ENCODE measurements at places on chromosomes 2 and 18. TPM values are rescaled to one million over a fixed set of nuclear protein-coding genes. Genes with fewer than 3 reads are reported as not detected.

Gene SPATS2L
- 128 TPM for total RNA-seq

Gene SCN7A
- total RNA-seq: 133 TPM

- DNase-seq: no peak
Observed at GRCh38 chr2:11481789-11482472, 16.0 kb upstream of the E2F6 start.

DNA sequence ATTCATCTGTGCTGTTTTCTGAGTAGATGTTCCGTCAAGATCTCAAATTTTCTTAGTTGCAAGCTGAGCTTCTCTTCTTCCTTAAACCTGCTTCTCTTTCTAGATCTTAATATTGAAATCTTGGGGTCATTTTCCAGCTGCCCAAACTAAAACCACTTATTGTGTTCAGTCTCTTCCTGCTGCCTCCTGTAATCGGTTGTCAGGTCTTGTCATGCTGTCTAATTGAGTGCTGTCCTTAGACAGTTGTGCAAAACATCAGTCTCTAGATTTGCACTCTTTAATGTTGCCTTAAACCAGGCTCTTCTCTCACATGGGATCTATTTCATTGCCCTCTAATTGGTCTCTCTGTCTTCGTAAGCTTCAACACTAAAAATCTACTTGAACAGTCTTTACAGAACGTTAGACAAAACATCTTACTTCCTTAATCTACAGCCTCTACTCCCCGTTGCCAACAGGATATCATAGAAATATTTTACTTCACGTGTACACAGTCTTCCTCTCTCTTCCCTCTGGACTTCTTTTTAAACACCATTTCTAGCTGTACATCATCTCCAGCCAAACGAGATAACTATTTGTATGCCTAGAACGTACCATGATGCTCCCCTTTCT, 34.9 kb downstream of the GPD2 start:
- no peak for DNase-seq

DNA sequence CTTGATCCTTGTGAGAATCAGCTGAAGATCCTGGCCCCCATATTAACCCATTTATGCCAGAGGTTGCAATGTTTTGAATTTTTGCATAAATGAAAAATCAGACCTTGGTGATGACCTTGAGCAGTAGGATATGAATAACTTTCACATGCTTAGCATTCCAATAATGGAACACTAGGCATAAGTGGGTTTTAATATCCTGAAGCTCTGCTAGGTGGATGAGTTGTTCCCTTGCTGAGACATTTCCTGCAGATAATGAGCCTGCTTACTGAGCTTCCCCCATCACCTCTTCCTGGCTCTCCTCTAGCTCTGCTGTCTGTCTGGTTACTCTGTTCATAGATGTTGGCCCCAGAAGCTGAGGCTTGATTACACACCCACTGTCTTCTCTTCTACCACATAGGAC, 25.5 kb upstream of the SEC11C start:
- DNase-seq: no peak

Gene SGO2
- total RNA-seq: 18.0 TPM

Gene EVX2
- total RNA-seq: 1.9 TPM

GRCh38 chr2:35978218-35978617, 377.4 kb upstream of the CRIM1 start:
- no peak for DNase-seq

DNA sequence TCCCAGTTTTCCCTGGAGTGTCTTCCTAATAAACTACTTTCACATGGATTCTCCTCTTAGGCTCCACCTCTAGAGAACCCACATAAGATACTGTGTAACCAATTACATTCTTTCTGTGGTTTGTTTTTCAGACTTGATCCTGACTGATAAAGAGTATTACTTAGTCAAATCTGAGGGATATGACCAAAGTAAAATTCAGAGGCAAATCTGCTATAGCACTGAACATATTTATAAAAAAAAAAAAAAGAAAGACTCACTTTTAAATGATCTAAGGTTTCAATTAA, 13.9 kb downstream of the CKAP2L start:
- DNase-seq: no peak

DNA sequence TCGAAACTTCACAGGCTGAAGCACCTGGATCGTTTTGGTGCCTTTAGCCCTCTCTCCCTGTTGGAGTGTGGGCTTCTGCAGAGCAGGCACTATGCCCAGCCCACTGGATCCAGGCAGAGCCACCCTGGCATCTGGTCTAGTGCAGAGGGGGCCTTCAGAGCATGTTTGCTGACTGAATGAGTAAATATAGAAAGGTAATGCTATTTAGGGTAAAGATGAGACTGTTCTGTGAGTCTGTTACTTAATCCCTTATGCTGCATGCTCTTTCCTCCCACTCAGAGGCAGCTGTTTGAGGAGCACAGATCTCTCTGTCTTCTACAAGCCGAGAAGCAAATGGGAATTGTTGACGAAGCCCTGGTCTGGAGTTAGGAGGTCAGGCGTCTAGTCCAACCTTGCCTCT, 130.2 kb downstream of the RGPD3 start:
- no peak for DNase-seq

Gene CLEC4F
- total RNA-seq: not detected

- DNase-seq: no peak
Observed at GRCh38 chr2:1717113-1717512, 27.2 kb downstream of the PXDN start.
